DMS79 treated with DMSO at 0.1 percent for 48 hours (cell line): ENCODE measurements at places on chromosomes 5 and 9.

DNA sequence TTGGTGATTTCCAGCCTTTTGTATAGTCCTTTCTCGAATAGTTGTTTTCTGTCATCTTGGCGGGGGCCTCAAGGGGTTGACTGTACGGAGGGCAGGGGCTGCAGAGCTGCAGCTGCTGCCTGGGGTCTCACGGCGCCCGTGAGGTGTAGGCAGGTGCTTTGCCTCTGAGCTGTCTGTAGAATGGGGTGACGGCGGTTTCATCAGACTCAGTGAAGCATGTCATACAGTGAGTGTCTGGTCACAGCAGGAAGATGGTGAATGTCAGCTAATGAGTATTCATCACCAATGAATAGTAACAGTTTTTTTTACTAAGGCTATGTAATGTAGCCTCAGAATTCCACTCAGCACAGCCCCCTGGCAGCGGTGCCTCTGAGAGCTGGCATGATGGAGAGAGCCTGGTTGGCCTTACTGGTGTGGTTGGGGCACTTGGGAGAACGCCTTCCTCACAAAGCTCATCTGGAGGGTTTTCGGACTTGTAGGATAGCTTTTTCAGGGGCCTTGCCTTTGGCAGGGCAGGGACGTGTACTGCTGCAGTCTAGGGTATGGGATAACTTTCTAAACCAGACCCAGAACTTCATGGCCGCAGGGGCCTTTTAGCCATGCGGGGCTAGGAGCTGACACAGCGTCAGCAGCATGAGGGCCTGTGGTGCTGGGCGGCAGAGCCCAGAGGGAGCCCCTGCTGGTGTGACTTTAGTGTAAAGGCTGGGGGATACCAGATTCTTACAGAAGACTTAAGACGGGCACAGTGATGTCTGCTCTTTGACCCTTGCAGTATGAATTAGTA, 15.0 kb downstream of the TENT4A start:
- no peak for DNase-seq

DNA sequence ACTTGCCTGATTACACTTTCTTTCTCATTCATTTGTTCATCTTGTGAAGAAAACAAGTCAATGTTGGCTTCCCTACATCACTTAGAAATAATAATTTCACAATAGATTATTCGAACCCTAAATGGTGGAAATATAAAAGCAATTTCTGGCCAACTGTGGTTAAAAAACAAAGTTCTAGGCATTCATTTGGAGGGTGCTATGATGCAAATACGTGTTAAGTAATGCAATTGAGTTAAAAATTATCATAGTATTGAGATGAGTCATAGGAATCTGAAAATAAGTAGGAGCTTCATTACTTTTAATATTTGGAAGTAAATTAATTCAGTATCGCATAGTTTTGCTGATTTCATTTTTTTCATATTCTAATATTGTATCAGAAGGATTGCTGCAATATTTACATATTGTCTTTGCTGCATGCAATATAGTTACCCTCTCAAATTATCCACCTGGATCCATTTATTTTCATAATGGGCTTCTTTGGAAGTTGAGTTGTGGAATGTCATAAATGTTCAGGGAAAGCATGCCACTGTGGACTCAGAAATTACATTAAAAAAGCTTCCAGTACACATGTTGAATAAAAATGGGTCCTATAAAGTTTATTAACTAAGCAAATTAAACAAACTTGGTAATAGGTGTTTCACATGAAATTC, 647.7 kb upstream of the WWC1 start:
- no peak for DNase-seq

DNA sequence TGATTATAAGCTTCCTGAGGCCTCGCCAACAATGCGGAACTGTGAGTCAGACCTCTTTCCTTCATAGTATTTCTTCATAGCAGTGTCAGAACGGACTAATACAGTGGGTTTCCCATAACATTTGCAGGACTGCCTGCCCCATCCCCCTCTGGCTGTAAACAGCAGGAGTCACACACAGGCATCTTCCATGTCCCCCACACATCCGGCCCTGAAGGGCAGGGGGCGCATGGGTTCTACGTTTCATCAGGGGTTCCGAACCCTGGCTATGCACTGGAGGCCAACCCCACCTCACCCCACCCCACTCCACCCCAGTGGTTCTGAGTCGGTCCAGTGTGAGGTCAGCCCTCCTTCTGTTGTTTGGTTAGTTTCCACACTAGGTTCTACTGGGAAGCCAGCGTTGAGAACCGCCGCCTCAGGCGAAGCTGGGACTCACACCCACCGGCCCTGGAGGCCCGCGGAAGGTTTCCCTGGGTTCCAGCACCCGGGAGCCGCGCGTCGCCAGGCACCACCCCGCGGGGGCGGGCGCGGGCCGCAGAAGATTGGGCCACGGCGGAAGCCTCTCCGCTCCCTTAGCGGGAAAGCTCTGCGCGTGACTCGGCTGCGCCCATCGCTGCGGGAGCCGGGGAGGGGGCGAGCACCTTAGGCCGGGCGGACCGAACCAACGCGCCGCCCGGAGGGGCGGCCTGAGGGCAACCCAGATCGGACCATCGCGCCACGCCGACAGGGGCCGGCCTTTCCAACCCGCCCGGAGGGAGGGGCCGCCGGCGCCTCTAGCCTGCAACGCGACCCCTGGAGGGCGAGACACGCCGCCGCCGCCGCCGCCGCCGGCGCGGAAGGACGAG, at the start of gene RUSC2:
Gene RUSC2, plus strand, starts transcription at position 799 of the 842 bp plus-strand sequence. CDS start 56,411 bp downstream, outside the sequence.
- DNase-seq, result peak; percentile 70

DNA sequence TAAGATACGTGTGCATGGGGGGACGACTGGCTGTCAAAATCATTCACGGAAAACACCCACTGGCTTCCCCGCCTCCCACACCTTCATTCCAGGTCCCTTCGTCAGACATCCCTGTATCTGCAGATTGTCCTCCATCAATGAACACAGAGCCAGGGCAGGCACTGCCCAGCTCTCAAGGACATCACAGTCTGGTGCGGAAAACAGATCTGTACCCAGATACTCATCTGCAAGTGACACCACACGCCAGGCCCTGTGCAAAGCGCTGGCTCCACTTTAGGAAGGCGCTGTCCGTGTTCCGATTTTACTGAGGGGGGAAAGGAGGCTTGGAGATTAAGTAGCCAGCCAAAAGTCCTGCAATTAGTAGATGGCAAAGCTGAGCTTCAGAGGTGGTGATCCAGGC, 72.3 kb downstream of the OLFM1 start:
- no peak for DNase-seq

DNA sequence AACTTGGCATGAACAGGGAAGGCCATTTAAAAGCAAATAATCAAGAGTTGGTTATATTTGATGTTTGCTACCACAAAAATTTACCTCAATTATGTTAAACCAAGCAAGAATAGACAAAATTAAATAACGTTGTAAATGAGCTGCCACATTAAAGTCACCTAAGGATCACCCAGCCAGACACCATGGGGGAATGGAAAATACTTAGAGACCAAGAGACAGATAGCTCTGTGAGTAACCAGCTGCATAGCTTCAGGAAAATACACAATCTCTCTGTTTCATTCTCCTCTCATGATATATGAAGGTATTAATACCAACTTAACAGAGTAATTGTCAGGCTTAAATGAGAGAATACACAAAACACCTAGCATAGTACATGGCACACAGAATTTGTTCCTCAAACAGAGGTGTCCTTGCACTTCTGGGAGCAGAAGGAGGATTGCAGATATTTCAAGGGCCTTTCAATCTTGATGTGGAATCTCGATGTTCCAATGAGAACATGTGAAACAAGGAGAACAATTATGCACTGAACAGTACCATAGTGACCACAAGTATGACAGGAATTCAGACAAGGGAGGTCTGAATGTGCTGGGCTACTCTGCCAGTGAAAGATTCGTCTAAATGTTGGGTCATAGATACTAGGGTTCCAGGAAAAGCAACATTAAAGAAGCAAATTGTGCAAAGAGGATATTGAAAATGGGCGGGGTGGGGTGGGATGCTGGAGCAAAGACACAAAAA, 18.6 kb downstream of the JAKMIP2 start:
- DNase-seq, result no peak

DNA sequence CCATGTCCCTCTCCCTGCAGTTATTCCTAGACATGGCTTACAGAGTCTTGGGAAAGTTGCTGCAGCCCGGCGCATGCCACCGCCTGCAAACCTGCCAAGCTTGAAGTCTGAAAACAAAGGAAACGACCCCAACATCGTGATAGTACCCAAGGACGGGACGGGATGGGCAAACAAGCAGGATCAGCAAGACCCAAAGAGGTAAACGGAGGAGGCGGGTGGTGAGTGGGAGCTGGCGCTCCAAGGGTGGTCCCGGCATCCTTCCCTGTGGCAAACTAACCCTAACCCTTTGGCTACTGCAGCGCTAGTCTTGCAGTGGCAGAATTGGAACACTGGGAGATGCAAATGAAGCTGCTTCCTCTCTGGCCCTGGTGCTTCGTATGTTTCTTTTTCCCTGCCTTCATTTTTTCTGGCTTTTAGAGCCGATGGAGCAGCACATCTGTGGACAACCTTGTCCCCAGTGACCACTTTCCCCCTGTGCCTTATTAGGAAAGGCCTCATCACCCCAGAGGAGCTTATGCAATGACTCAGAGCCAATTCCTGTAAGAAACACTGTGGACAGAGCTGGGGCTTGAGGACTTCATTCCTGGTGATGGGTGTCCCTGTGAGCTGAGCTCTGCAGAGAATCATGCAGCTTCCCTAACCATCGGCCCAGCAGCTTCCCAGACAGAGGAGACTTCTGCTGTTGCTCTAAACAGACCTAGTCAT, 38.9 kb downstream of the PRRC2B start:
- no peak for DNase-seq

DNA sequence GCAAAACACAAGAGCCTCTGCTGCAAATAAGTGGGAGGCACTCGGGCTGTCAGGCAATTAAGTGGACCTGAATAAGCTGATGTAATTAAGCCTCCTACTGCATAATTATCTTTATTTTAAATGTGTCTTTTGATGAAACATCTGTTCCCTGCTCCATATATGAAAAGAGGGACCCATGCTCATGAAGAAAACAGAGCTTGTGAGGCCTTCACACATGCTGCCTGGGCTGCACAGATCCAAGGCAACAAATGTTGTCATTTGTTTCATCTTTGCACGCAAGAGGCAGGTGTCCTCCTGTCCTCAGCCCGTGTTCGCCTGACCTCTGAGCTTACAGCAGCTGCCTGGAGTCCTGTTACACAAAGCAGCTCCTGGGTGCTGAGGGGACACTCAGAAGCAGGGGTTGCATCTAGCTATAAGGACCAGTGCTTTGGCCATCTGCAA, 381.1 kb downstream of the ZNF608 start:
- peak; percentile 4 for DNase-seq

GRCh38 chr5:146448783-146449519, 1.8 kb downstream of the TCERG1 start:
- DNase-seq, result no peak

DNA sequence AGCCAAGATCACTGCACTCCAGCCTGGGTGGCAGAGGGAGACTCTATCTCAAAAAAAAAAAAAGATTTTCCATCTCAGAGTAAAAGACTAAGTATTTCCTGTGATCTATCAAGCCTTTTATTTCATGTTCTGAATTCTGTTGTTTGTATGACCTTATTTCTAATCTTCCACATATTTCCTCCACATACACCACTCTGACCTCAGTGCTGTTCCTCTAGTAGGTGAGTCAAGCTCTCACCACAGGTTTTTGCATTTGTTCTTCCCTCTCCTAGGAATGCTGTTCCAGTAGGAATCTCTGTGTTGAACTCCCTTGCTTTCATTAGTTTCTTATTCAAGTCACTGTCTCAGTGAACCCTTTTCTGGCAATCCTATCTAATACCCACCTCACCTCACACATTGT, 68.1 kb downstream of the INVS start:
- no peak for DNase-seq

GRCh38 chr5:177596775-177597238, 3.1 kb upstream of the B4GALT7 start:
- no peak for DNase-seq

- DNase-seq, result no peak
Measured at GRCh38 chr5:107894361-107894760, 223.6 kb upstream of the EFNA5 start.

DNA sequence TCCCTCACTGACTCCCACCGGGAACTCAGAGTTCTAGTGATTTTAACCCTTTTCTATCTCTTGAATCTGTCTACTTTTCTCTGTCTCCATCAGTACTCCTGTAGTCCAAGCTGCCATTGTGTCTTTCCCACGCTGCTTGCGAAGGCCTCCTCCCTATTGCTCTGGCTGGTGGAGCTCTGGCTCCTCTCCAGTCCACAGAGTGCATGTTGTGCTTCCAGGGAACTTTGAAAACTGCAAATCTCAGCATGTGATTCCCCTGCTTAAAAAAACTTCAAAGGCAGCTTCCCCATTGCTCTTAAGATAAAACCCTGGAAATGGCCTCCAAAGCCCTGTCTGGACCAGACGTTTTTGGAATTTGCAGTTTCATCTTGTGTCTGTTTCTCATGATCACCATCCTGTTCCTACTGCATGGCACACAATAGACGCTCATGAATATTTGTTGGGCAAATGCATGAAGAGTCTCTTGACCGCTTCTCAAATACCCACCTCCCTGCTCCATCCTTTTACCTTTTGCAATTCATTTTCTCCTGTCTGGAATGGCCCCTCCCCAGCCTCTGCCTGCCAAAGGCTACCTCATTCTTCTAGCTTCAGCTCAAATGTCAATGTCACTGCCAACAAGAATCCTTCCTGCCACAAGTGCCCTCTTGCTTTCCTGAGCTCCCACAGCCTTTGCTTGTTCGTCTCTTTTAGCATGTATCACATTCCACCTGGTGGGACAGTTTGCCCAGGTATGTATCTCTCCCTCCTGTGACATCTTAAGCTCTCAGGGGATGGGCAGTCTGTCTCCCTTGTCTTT, 293.2 kb downstream of the ARHGAP26 start:
- DNase-seq, result no peak

- DNase-seq, result no peak
Measured at GRCh38 chr9:131279863-131280570, 3.7 kb upstream of the FAM78A start.

DNA sequence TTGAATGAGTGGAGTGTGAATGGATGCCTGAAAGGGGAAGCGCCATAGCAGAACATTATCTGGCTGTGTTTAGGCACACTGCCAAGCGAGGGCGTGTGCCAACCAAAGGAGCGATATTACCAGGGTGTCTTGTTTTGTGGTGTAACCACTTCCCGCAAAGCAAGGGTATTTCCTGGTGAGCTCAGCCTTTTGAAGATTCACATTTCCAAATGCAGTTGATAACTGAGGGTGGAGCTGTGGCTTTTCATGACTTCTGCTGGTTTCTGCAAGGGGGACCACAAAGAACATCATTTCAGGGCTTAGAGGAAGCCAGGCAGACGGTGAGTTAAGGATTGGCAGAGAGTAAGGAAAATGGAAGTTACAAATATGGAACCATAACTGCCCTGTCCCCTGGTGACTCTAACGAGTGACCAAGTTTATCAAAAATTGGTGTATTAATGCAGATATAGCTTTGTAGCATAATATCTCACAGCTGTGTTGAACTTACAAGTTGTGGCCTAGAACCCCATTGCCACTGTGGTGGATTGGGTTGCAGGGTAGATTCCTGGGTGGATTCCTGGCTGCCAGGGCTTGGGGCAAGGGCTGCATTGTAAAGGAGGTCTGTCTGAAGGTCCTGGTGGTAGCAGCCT, 71.4 kb downstream of the RALGPS1 start:
- DNase-seq, result peak; percentile 80
